SJSA1 (cell line): ENCODE measurements at places on chromosomes 12 and 14. TPM values are rescaled to one million over a fixed set of nuclear protein-coding genes. Genes with fewer than 3 reads are reported as not detected.

Gene CATSPERB
- not detected in 2 replicates for total RNA-seq

GRCh38 chr12:63206909-63207308 lies 55.9 kb upstream of the AVPR1A start:
- no peaks in the 10 kb centered on the region for H3K27me3 ChIP-seq
- no peaks in the 10 kb centered on the region for H3K36me3 ChIP-seq
- no peaks in the 10 kb centered on the region for H3K4me1 ChIP-seq
- no peak overlapping the region for H3K4me3 ChIP-seq
- DNase-seq = no peak
- no peak overlapping the region for H3K27ac ChIP-seq

DNA sequence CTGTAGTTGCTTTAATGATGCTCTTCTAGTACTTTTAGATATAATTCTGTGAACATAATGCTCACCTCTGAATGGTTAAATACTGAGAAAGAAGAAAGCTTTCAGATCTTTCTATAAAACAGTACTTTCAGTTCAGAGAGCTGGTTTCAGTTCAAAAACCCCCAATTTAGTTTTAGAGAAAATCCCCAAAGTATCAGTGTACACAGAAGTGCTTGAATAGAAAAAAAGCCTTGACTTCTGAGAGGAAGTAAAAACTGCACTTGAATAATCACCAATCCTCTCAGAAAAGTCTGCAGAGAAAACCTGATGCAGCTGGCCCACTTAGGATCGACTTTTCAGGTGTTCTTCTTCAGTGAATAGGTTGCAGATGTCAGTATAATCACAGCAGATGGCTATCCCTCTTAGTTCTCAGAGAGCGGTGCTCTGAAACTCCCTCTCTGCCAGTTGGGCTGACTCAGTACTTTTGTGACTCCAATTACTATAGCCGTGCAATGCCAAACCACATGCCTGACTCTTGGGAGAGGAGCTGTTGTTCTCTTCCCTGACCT lies 616.3 kb downstream of the LRFN5 start:
- H3K27me3 ChIP-seq = no peaks in the 10 kb centered on the region
- no peaks in the 10 kb centered on the region for H3K4me1 ChIP-seq
- no peak overlapping the region for H3K4me3 ChIP-seq
- no peaks in the 10 kb centered on the region for H3K36me3 ChIP-seq
- no peak for DNase-seq

DNA sequence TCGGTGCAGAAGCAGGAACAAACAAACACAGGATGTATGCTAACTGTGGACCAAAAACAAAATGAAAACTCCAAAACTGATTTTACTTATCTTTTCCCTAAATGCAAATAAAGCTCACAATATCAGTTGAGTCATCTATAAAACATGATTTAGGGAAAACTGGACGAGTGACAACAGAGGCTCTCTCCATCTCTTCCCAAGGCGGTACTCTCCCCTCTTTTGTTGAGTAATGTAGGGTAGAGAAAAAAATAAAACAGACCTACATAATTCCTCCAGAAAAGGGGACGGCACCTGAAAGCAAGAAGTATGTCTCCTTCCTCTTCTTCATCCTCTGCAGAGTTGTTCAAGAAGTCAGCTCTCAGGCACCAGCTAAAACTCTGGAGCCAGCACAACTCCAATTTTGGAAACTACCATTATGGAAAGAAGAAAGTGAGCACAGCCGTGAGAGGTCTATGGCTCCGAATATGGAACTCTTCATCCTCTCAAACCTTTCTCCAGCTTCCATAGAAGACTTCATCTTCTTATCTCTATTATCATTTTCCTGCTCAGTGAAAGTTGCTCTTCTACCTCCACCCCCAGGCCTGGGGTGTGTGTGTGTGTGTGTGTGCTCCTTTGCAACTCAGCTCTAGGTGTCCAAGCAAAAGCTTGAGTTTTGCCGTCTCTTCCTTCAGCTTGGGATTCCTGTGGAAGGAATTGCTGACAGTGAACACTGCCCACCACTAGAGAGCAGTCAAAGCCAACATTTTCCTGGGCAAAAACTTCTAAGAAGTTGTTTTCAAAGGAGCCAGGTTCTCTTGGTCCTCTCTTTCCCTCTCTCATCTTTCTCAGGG lies 155.4 kb downstream of the DIO2 start:
- H3K4me1 ChIP-seq = peaks cover 29% of the 10 kb centered on the region
- no peaks in the 10 kb centered on the region for H3K36me3 ChIP-seq
- peak; percentile 61 for DNase-seq
- H3K27me3 ChIP-seq = no peaks in the 10 kb centered on the region
- no peak overlapping the region for H3K4me3 ChIP-seq

- H3K4me3 ChIP-seq = no peak overlapping the region
- no peak for DNase-seq
- H3K4me1 ChIP-seq = no peaks in the 10 kb centered on the region
- 0 out of 2 replicates have a peak, but pooled peaks cover 1% of the 10 kb centered on the region for H3K36me3 ChIP-seq
- no peak overlapping the region for H3K27ac ChIP-seq
Observed at GRCh38 chr14:91126761-91127160, 12.9 kb downstream of the DGLUCY start.

- peak; percentile 90 for DNase-seq
- peak overlapping the region; percentile 99 for H3K27ac ChIP-seq
- peaks cover 55% of the 10 kb centered on the region for H3K4me1 ChIP-seq
- no peak overlapping the region for H3K4me3 ChIP-seq
- no peaks in the 10 kb centered on the region for H3K27me3 ChIP-seq
Observed at GRCh38 chr12:50786498-50787231, 22.8 kb downstream of the ATF1 start.
